CD4-positive, alpha-beta T cell (primary cell): ENCODE measurements at places on chromosomes 13 and 19.

GRCh38 chr19:55058781-55059610 is 4.0 kb downstream of the RDH13 start:
- no peak for DNase-seq

DNA sequence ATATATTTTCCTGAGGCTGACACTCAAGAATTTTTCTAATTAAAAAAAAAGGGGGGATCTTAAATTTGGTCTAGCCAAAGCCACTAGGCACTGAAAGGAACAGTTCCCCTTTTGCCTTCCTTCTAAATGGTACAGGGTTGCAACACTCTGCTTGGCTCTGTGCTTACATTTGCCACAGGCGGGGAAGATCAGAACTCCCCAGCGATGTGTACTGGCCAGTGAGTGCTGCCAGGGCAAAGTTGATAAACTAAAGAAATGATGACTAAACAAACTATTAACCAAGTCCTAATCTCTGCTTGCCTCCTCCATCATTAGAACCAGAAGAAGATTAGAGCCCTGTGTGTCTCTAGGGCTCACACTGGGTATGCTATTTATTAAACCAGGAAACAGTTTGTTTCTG is 75.3 kb upstream of the SCEL start:
- DNase-seq: peak; percentile 56

GRCh38 chr13:46170687-46171086 is 11.3 kb downstream of the LCP1 start:
- peak; percentile 51 for DNase-seq

DNA sequence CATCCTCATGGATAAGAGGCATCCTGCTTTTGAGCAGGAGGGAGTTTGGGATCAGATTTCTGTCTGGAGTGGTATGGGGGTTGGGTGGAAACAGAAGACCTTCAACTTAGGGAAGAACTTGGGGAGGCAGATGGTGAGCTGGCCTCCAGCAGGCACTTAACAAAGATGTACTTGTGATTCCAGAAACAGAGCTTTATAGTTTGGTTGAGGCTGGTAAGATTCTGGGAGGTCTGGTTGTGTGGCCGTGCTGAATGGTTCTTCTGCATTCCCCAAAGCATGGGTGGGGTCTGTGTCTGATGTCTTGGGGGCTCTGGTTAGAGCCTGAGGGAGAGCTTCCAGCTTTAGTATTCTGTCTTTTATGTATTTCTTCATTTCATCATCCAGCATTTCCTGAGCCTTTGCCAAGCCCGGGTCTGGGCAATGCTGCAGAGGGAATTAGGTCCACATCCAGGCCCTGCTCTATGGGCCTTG is 4.8 kb downstream of the MEGF8 start:
- DNase-seq: no peak

DNA sequence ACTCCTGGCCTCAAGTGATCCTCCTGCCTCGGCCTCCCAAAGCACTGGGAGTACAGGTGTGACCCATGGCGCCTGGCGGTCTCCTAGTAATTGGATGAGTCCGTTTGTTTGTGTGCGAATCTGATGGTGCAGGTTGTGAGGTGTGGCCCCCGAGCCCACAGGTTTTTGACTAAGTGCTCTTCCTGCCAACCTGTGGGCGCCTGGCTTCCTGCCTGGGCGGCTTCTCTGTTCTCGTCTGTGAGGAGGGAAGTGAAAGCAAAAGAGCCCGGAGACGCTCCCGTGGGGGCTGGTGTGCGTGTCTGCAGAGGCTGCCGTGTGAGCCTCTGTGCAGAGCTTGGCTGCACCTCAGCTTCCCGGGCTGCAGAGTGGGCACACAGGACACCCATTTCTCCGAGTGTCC is 10.0 kb downstream of the ARHGAP45 start:
- DNase-seq: peak; percentile 96

DNA sequence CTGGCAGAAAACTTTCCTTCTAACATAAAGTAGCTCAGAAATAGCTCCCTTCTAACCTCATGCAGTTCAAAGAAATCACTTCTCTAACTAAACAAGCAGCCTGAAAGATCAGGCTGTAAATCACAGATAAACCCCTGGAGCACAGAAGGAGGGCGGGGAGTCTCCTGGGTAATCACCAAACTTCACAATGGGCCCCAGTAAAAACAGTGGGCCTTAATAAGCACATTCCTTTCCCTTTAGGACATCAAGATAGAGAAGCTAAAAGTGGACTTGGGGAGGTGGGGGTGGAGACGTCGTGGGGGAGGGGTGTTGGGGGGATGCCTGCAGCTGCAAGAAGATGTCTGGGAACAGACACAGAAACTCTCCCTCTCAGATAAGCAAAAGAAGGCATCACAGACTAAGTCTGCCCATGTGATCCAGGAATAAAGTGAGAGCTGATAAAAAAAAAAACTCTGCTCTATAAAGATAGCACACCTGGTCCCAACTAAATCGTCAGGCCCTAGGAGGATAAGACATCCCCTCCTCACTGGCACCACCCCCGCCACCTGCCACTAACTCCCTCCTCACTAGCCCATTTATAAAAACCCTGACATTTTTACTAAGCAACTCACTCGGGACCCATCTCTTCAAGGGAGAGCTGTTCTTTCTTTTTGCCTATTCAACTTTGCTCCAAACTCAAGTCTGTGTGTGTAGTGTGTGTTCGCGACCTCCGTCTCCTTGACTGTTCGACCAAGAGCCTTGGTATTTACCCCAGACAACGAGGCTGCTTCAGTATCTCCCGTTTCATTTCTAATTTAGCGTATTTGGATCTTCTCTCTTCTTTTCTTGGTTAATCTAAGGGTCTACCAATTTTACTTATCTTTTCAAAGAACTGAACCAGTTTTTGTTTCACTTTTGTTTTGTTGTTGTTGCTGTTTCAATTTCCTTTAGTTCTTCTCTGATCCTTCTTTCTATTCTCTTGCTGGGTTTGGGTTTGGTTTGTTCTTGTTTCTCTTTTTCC is 31.7 kb downstream of the DNAJC15 start:
- no peak for DNase-seq

DNA sequence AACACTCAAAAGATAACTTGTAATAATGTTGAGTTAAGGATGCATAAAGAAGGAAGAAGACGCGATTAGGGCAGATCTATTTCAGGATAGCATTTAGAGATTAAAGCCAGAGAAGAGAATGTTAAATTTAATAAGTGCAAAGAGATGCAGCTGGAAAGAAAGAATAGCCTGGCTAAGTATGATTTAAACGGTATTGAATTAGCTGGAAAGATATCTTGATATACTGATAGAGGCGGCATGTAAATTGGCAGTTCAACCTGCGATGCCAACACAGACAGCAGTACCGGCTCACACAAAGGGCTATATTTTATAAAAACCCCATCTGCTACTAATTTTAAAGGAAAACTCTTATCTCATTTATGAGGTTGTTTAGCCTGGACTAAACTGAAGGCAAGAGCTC is 121.4 kb downstream of the ENOX1 start:
- DNase-seq: no peak

GRCh38 chr13:89270736-89271135 is 1599.6 kb downstream of the SLITRK5 start:
- DNase-seq: no peak

DNA sequence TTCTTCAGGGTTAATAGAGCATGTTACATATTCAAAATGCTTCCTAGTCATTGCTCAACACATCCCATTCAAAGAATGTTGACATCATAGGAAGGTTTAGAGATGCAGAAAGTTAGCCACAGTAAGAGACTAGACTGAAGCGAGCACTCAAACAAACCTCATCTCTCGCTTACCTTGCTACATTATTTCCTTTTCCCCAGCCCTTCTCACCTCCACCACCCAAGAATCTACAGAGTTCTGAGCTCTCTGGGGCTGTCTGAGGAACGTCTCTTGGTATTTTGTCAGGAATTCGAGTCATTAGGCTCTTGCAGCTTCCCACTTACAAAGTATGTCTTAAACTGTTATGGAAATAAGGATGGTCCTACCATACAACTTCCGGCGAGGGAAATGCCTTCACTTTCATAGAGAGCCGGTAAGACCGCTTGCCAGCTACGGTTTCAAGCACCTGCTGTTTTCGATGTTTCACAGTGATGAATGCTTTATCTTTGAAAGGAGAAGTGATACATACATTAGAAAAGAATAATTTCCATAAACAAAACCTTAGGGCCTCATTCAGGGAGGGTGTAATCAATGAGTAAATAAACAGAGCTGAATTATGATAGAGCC is 65.1 kb downstream of the FLT1 start:
- DNase-seq: no peak

GRCh38 chr19:5665781-5666513 is 14.4 kb downstream of the MICOS13 start:
- DNase-seq: no peak

DNA sequence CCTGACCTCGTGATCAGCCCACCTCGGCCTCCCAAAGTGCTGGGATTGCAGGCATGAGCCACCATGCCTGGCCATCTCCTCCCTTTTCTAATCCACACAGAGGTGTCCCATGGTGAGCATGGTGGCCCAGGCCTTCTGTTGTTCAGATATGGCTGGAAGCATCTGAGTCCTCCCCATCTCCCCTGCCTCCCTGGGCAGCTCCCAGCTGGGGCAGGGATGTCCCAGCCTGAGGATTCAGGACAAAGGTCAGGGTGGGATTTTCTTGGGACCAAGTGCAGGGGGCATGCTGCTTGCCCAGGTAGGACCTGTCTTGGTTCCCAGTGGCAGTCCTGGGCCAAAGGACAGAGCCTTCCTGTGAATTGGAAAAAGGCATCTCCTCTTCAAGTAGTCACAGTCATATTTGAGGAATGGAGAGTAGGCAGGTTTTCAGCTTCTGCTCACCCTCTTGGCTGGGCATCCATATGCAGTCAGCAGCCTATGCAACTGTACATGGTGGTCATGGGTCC is 10.8 kb downstream of the ADGRE2 start:
- no peak for DNase-seq

- DNase-seq: no peak
Measured at GRCh38 chr13:31038834-31039552, 106.5 kb downstream of the TEX26 start.

GRCh38 chr13:97544031-97544765 is 110.2 kb downstream of the RAP2A start:
- no peak for DNase-seq

DNA sequence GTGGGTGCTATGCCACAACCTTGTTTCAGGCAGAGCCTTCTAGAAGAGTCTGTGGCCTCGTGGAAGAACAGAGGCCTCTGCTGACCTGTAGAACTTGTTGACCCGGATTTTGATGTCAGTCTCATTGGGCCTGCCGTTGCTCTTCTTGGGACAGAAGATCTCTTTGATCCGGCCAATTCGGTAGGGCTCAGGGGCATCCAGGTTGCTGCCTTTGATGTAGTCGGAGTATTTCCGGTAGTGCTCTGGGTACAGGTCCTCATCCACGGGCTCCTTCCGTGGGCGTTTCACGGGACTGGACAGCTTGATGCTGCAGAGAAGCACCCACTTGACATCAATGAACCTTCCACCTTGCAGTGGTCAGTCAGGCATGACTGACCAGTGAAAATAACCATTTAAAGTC is 24.0 kb upstream of the EIF3G start:
- DNase-seq: no peak

DNA sequence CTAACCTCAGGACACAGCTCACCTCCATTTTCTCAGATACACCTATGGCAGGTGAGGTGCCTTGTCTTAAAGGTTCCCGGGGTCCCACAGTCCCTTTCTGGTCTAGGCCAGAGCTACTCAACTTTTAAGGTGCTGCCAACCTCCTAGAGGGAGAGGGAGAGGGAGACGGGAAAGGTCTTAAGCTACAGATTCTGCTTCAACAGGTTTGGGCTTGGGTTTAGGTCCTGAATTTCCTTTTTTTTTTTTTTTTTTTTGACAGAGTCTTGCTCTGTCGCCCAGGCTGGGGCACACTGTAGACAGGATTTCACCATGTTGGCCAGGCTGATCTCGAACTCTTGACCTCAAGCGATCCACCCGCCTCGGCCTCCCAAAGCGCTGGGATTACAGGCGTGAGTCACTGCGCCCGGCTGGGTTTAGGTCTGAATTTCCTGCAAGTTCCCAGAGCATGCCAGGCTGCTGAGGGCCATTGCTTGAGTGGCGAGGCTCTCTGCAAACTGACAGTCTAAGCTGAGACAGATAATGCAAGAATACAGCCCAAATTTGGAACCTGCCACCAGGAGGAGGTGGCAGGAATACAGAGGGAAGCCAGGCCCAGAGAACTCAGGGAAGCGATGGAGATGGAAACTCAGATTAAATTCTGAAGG is 7.8 kb upstream of the SYCN start:
- no peak for DNase-seq

GRCh38 chr19:3537101-3537437 is 1.9 kb upstream of the TEKTIP1 start:
- DNase-seq: no peak

GRCh38 chr13:73704587-73704986 is 429.6 kb downstream of the KLF12 start:
- no peak for DNase-seq

- DNase-seq: peak; percentile 82
Measured at GRCh38 chr19:1252821-1253513, 4.6 kb downstream of the MIDN start.

GRCh38 chr13:78606471-78607408 is 3.4 kb upstream of the POU4F1 start:
- DNase-seq: no peak

DNA sequence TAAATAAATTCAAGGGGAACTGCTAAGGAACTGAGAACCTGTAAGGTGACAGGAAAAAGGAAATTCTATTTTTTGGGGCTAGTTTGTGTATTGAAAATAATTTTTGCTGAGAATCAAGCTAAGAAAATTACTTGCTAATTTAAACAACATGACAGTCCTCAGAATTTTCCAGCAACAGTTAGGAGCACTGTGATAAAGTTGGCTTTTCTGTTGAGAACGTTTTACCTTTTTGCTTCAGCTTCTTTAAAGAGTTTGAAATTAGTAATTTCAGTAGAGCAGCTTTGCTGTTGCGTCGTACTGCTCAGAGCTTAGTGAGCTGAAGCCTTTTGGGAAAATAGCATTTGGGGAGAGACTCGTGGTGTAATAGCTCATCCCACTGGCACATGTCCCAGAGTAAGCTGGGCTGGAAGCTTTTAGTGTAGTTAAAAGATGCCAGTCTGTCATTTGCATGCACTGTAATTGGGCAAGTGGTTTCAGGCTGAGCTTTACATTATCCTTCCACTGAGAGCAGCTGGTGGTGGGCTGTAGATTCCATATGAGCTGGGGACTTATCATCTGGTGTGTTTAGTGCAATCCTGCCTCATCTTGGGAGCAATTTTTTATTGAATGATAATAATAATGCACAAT is 69.8 kb downstream of the LRCH1 start:
- no peak for DNase-seq
